ENCODE measurements at places on chromosomes 6 and 20. TPM values are rescaled to one million over a fixed set of nuclear protein-coding genes. Genes with fewer than 3 reads are reported as not detected.

DNA sequence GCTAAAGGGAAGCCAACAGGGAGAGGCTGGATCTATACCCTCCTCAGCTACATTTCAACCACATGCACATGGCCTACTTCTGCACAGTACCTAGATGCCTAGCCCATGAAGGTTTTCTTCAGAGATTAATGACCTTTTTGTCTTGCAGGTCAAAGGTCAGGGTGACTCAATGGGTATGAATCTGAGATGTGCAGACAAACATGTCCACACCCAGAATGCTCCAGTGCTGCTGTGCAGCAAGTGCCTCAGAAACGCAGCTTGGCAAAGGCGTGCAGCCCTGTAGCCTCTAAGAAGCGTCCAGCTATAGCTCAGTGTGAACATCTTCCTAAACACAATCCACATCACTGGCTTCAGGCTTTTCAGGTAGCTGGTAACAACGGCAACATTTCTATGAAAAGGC lies 24.4 kb downstream of the MAP1LC3A start:
- no peak for DNase-seq

PDYN gene
- polyA plus RNA-seq, result 0.34 TPM

DNA sequence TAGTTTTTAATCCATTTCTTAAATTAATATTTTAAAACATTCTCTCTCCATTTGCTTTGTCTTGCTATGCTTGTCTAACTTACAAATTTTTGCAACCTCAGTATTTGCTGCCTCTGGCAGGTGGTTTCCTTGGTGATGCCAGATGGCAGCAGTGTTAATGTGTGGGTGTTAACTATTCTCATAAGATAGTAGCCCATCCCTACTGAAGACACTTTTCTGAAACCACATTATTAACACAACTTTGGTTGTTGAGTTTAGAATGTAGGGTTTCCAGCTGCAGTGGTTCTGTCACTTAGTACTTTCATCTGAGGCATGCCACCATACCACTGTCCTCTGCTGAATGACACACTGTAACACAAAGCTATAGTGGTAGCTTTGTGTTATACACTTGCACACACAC lies 75.1 kb downstream of the MYO6 start:
- no peak for DNase-seq

RBCK1 gene
- 105 TPM for polyA plus RNA-seq

- peak; percentile 42 for DNase-seq
These were observed 734 bp downstream of the TPBG start for GRCh38 chr6:82364087-82365015.

HLA-B gene
- polyA plus RNA-seq, result 104 TPM

DNA sequence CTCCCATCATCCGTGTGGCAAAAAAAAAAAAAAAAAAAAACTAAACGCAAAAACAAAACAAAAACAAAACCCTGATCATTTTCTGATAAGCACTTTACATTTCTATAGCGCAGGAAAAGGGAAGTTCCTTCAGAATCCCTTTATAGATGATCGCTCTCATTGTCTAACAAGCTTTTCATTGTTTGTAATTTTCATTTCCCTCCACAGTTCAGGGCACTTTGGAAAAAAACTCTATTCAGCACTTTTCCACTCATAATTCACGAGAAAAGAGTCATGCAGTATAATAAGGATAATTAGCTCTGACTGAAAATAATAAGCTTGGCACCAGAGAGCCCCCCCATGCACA lies 89.4 kb upstream of the ATXN1 start:
- DNase-seq, result no peak

DNA sequence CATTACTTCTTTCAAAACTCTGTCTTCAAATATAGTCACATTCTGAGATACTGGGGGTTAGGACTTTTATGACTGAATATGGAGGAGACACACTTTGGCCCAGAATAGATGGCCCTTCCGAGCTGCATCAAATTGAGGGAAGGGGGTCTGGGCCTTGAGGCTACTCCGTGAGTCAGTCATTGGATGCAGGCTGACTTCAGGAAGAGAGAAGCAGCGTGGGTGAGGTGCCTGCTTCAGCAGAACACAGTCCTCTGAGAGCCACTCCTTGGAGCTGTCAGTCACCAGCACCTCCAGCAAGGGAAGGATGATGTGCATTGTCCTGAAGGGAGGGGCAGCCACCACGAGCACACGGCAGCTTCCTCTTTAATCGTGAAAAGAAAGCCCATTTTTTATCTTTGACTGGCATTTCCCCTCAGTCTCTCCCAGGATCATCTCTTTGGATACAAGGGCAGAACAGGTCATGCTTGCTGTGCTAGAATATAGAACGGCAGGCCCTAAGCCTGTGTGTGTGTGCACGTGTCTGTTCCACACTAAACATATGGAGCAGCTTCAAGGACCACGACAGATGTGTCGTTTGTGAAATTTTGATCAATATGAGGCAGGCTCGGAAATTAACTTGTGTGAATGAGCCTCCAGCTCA lies 721.6 kb downstream of the KIF16B start:
- no peak for DNase-seq

DNA sequence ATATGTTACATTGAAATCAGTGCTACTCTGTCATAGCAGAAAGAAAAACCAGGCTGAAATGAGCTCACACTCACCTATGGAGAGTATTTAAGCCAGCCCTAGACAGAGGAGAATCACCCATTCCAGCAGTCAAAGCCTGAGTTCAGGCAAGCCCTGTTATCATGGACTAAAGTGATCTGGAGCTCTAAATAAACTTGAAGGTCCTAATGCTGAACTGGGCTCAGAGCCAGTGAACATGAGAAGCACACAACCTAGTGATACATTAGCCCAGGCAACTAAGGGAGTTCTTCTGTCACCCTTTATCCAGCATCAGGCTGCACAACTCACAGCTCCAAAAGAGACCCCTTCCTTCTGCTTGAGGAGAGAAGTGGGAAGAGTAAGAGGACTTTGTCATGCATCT lies 425.0 kb downstream of the COL12A1 start:
- DNase-seq, result no peak

DNA sequence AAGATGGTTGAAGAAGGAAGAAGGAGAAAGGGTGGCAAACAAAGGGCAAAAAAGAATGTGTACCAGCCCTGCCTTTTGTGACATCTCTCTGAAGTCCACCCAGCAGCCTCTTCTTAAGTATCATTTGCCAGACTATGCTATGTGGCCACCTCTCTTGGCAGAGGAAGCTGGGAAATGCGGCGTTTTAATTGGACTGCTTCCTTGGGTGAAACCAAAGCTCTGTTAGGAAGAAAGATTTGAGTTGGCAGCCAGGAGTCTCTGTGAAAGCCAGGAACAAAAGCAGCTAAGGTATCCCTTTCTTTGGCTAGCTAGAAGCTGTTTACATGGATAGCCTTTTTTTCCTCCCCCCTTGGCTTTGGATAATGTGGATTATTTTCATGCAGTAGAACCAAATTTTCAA lies 67.5 kb upstream of the GTSF1L start:
- DNase-seq, result no peak

ZNFX1 gene
- polyA plus RNA-seq, result 17.1 TPM

DNA sequence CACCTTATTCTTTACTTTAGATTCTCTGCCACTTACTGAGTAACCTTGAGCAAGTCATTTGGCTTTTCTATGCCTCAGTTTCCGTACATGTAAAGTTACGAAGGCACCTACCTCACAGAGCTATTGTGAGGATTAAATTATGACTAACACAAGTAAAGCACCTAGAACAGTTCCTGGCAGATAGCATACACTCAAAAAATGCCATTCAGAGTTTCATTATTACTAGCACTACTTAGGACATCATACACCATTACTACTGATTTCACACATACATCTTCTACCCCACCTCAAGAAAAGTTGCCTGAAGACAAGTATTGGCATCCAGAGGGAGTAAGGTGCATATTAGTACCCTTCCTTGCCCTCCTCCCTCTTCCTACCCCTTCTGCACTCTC lies 107.8 kb downstream of the OGFRL1 start:
- DNase-seq, result no peak

NFATC2 gene
- polyA plus RNA-seq, result 1.7 TPM

- no peak for DNase-seq
These were observed 42.6 kb upstream of the SUPT3H start for GRCh38 chr6:45420083-45420908.

TREML2 gene
- 0.11 TPM for polyA plus RNA-seq

DNA sequence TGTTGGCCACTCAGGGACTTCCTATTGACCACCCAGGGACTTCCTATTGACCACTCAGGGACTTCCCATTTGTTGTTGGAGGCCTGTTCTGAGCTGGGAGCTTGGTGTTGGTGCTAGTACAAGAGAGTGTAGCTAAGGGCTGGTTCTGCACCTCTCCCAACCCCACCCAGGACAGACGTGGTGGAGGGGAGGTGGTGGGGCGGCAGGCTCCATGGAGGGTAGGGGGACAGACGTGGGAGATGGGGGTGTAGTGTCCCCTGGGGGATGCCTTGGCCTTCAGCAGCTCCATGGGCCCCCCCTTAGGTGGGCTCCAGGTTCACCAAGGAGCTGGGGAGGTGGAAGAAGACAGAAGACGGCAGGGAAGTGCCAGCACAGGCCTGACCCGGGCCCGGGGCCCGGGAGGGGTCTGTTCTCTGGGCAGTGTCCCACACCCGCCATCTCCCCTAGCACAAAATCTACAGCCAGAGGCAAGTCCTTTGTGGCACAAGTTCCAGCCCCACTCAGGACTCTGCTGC lies 33.9 kb downstream of the CHRNA4 start:
- DNase-seq, result no peak

CNBD2 gene
- polyA plus RNA-seq, result 0.83 TPM

DNA sequence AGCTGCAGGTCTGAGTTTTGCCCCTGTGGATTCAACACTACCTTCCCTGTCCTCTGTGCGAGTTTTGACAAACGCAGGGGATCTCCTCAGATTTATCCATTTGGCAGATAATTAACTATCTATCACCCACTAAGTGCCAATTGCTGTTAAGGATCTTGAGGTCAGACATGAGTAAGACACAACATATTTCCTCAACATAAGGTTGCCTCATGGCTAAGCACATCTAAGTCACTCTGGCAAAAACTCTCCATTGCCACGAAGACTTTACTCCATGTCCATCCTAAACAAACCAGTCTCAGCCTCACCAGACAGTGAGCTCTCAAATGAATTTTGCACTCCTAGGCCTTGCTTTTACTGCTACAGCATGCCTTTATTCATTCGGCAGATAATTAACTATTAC lies 408.4 kb downstream of the MAFB start:
- DNase-seq, result no peak

- peak; percentile 20 for DNase-seq
These were observed 72.7 kb downstream of the TRAM2 start for GRCh38 chr6:52503851-52504781.

DNA sequence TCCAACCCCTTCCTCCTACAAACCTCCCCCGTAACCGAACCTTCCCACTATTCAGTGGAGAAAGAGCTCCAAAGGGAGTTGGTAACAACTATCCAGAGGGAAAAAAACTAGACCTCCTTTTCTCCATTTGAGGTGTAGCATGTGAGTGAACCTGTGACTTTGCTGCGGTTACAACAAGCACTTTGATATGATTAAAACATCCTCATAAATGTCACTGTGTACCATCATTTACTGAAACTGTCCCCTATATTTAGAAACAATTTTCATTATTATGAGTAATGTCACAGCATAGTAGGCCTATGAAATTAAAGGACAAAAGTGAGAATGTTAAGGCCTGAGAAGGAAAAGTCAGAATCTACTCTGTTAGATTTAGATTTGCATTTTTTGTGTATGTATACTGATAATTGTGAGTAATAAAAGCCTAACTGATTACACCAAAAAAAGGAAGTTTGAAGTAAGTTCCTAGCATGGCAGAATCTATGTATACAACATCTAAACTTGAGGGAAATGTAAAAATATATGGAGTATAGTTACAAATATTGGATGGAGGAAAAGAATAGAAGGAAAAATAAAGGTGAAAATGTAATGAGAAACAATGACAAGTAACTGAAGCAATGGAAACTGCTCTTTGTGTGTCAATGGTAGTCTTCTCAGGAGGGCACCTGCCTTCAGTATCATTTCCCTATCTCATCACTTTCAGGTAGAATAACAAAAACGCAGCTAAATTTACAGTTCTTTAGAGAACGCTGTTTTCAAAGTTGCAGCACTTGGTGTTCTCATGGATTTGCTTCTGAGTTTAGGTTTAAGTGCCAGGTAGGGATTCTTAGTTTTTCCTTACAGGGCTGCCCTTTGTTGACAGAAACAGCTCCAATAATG lies 145.9 kb downstream of the IMPG1 start:
- no peak for DNase-seq

DNA sequence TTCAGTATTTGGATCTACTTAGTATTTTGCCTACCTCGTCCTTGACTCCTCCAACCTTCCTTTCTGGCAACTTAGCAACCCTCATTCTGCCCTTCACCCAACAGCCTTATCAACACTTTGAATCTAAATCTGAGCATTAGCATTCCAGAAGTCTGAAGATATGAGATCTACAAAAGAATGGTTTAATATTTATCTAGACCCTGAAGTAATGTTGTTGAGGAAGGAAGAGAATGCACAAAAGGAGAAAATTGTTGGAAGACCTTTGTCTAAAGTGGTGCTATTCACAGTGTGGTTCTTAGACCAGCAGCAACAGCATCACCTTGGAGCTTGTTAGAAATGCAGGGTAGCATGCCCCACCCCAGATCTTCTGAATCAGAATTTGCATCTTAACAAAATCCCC lies 198.2 kb upstream of the PLCB4 start:
- DNase-seq, result no peak

DNA sequence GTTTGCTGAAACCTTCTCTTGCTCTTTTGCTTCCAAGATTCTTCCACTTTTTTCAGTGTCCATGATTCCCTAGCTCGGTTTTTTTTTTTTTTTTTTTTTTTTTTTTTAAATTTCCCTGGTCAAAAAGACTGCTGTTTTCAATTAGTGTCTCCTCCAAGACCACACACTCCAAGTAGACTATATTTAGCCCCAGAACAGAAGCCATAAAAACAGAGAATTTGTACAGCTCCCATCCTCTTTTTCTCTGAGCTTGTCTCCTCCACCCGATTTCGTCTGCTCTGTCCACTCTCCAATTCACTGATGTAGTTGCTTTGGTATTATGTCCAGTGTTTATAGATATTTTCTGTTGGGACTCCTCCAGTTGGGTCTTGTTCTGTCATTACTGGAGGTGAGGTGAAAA lies 37.6 kb downstream of the RSPH3 start:
- no peak for DNase-seq

CNKSR3 gene
- 62.0 TPM for polyA plus RNA-seq

C20orf96 gene
- polyA plus RNA-seq, result 45.2 TPM

PBOV1 gene
- not detected for polyA plus RNA-seq

ZKSCAN3 gene
- 10.0 TPM for polyA plus RNA-seq

GJA10 gene
- polyA plus RNA-seq, result not detected

DNA sequence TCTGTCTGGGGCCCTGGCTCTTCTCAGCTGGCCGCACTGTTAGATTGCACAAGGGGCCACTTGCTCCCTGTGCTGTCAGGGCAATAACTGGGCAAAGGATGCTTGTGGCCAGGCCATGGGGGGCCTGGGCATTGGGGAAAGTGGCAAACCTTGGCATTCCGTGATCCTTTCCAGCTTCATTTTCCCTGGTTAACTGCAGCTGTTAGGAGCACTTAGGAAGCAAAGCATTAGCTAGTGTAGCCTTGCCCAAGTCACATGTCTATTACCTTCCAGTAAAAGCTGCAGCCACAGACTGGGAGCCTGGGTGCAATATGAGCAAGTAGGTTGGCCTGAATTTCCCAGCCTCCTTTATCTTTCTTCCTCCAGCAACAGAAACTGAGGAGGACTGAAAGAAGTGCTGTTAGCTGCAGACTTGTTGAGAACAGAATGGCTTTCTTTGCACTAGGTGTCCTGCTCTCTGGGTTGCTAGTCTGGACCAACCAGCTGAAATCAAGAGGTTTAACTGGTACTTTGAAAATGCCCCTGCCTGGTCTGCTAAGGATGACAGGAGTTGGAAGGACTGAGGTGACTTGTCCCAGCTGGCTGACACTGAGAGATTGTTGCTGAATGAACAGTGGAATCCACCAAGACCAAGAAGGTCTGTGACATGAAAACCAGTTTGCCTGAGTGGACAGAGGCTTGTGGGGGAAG lies 312.3 kb upstream of the SUPT3H start:
- no peak for DNase-seq

ZSCAN23 gene
- polyA plus RNA-seq, result 20.5 TPM

RNF182 gene
- polyA plus RNA-seq, result 3.5 TPM
